Ovary (tissue), 10 donors: ENCODE measurements at places on chromosomes 3 and 15. TPM values are rescaled to one million over a fixed set of nuclear protein-coding genes. Genes with fewer than 3 reads are reported as not detected.

MAP6D1 gene
- 0.47 TPM for polyA plus RNA-seq

CSNK1G1 gene
- 2.9 TPM for polyA plus RNA-seq

ZNF385D gene
- polyA plus RNA-seq = 0.77 TPM

BBX gene
- 41.0 TPM for polyA plus RNA-seq

TICRR gene
- polyA plus RNA-seq = 0.31 TPM

TGM5 gene
- polyA plus RNA-seq = not detected

ALDH1A2 gene
- polyA plus RNA-seq = 39.7 TPM

NPRL2 gene
- polyA plus RNA-seq = 21.8 TPM

POC1A gene
- 1.3 TPM for polyA plus RNA-seq

TMEM40 gene
- polyA plus RNA-seq = 0.11 TPM

HRG gene
- polyA plus RNA-seq = not detected

RBM6 gene
- 108 TPM for polyA plus RNA-seq

CTSH gene
- polyA plus RNA-seq = 197 TPM

MORC1 gene
- polyA plus RNA-seq = 0.05 TPM

TIGIT gene
- polyA plus RNA-seq = 1.00 TPM

CELSR3 gene
- 0.48 TPM for polyA plus RNA-seq

PIF1 gene
- polyA plus RNA-seq = 0.98 TPM

CNTN3 gene
- 1.3 TPM for polyA plus RNA-seq

BNC1 gene
- 0.47 TPM for polyA plus RNA-seq

PRICKLE2 gene
- 18.2 TPM for polyA plus RNA-seq

PLCL2 gene
- 16.1 TPM for polyA plus RNA-seq

C3orf49 gene
- polyA plus RNA-seq = not detected

PLA2G4E gene
- not detected for polyA plus RNA-seq

ZNF860 gene
- 0.28 TPM for polyA plus RNA-seq

CAPN7 gene
- polyA plus RNA-seq = 32.0 TPM

ADAMTS9 gene
- 28.8 TPM for polyA plus RNA-seq
